Activated CD8-positive, alpha-beta memory T cell treated with anti-CD3 and anti-CD28 coated beads for 48 hours (primary cell): ENCODE measurements at places on chromosomes 3 and 15.

DNA sequence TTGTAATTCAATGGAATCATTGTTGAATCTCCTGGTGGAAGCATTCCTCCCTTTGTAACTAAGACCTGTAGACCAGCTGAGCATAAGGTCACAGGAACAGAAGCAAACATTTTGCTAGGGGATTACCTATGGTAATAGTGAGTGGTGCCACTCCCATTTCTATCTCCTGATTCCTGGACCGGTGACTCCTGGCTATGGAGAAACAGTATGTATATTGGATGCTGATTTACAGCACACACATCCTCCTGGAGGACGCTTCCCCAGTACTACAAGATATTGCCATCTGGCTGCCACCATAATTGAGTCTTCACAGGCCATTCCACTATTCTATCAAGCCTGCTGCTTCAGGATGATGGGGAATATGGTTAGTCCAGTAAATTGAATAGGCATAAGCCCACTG is 33.3 kb upstream of the XCR1 start:
- no peak for DNase-seq

DNA sequence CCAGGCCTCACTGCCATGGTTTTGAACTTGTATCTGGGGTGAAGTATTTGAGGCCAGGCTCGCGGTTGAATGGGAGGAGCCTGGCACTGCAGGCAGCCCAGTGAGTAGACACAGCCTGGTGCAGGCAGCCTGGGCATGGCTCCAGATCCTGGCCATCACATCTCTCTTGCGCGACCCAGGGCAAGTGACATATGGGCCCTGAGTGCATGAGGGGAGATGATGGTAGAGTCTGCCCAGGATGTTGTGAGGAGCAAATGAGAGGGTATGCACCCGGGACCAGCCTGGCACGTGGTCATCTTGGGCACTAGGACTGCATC is 103.5 kb downstream of the TBC1D2B start:
- no peak for DNase-seq

DNA sequence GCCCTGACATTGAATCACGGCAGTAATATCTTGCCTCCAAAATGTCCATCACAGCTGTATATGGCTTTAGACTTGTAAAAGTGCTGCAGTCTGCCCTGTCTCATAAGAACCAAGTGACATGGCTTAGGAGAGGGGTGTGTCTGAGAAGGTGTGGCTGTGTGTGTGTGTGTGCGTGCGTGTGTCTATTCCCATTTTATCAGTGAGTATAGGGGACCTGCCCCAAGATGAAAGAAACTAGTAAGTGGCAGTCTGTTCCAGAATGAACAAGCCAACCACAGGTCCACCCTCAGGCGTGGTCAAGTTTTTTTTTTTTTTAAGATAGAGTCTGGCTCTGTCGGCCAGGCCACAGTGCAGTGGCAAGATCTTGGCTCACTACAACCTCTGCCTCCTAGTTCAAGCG is 5.6 kb upstream of the RHOV start:
- no peak for DNase-seq

DNA sequence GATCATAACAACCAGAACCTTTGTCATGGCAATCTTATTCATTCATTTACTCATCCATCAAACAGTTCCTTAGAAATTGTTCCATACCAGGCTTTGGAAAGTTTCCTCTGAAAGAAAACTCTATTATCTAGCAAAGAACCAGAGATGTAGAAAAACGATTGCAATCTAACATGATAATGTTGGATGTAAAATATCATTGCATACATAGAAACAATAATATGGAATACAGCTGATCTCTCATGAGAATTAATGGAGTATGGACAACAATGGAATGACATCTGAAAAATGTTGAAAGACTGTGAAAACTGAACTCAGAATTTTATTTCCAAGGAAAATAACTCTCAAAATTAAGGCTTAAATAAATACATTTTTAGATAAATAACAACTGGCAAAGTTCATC is 665.4 kb downstream of the NLGN1 start:
- DNase-seq = no peak

DNA sequence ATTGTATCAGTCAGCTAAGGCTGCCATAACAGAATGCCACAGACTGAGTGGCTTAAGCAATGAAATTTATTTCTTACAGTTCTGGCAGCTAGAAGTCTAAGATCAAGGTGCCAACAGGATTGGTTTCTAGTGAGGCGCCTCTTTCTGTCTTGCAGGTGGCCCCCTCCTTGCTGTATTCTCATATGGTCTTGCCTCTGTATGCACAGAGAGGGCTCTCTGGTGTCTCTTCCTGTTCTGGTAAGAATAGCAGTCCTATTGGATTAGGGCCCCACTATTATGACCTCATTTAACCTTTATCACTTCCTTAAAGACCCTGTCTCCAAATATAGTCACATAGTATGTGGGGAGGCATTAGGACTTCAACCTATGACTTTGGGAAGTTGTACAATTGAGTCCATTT is 253.9 kb downstream of the EDEM1 start:
- DNase-seq = no peak

GRCh38 chr15:73161546-73161945 is 109.3 kb downstream of the NEO1 start:
- no peak for DNase-seq

DNA sequence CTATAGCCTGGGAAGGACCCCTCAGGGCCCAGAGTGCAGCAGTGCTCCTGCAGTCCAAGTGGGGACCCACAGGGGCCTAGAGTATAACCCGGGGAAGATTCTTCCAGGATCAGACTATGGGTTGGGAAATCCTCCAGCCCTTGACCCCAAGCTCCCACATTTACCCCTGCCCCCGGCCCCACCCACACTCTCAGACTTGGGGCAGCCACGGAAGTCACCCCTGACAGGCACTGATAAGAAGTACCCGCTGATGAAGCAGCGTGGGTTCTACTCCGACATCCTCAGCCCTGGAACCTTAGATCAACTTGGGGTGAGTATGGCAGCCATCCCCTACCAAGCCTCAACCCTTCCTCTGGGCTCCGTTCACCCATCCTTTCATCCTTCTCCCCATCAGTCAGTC is 6.3 kb downstream of the DNAH1 start:
- DNase-seq = no peak

GRCh38 chr3:4461468-4462090 is 5.5 kb downstream of the SUMF1 start:
- no peak for DNase-seq

- no peak for DNase-seq
These were observed 46.6 kb downstream of the FBLN2 start for GRCh38 chr3:13595485-13595884.
